Hematopoietic multipotent progenitor cell treated with erythropoietin and hydrocortisone succinate and interleukin-3 and kit ligand, for 8 days (in vitro differentiated cells): ENCODE measurements at places on chromosomes 1 and 21.
A peak's percentile ranks its signal among the peaks of the same experiment; 100 is the strongest.

DNA sequence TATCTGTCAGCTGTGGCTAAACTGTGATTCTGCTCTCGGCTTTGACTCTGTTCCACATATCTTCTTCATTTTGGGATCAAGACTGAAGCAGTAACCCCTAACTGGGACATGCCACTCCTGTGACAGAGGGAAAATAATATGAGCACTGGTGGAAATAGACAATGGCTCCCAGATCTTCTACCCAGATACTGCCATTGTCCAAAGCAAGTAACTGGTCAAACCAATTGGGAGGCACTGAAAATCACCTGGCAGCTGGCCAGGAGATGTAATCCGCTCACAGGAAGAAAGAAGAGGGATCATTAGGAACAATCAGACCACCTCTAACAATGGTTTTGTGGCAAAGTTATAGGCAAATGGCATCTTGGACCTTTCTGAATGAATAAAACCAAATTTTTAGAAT, 10.7 kb downstream of the SNX7 start:
- DNase-seq: no peak

DNA sequence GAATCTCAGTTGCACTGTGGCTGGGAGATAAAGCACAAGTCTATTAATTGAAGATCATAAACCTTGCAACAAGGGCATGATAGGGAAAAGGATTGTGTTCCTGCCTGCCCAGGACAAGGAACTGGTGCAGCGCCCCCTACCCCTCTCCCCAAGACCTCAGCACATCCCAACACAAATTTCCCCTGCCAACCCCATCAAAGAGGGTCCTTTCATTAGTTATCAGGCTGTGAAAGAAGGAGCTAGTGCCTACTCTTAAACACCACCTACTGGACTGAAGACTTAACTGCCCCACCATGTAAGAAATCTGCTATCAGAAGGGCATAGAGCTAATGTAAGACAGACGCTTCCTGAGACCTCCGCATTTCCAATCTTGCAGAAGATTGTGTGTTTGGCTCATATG, 372.6 kb downstream of the AGBL4 start:
- DNase-seq: no peak

GRCh38 chr1:198352975-198353695, 187.3 kb downstream of the ATP6V1G3 start:
- DNase-seq: no peak

DNA sequence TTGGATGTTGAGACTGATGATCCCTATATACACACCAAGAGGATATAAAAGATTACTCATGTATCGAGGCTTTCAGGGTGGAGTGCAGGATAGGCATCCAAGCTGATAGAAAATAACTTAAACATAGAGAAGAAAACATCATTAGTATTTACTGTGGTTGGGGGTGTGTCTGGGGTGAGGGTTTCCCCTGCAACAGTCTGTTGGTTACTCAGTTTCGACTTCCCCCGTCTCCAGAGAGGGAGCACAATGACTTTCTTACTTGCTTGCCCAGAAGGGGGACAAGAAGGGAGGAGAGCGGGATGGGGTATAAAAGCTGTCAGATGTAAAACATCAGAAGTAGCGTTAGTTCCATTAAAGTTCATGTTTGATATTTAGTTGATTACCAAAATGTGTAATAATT, 717.4 kb upstream of the ZP4 start:
- no peak for DNase-seq

GRCh38 chr1:159556931-159557369, 21.1 kb upstream of the OR10J5 start:
- DNase-seq: no peak

DNA sequence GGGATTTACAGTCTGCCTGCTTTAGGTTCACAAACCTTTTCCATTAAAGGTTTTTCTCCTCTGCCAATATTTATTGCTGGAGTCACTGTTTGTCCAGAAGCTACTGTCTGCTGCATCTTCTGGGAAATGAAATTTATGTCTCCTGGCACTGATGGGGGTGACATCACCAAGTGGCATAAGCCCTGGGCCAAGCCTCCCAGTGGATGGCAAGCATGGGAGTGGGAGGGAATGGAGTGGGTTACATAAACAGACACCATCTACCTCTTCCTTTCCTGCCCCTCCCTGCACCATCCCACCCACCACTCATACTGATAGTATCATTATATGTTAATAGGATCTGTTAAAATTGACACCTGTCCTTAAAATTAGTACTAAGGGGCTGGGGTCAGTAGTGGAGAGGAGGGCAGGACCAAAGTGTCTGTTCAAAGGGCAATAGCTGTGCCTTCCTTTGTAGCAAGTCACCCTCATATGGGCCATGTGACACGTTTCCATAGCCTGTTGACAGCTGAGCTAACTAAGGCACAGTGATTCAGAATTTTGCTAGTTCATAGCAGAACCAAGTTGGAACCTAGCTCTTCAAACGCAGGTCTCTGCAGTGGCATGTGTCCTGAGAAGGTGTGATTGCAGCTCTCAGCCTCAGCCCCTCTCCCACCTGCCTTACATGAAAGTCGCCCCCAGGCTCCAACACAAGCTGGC, 71.0 kb downstream of the MAB21L3 start:
- DNase-seq: no peak

- DNase-seq: no peak
Measured at GRCh38 chr1:200359610-200360163, 50.1 kb downstream of the ZNF281 start.

- no peak for DNase-seq
Measured at GRCh38 chr1:171948511-171948910, 107.2 kb downstream of the DNM3 start.

DNA sequence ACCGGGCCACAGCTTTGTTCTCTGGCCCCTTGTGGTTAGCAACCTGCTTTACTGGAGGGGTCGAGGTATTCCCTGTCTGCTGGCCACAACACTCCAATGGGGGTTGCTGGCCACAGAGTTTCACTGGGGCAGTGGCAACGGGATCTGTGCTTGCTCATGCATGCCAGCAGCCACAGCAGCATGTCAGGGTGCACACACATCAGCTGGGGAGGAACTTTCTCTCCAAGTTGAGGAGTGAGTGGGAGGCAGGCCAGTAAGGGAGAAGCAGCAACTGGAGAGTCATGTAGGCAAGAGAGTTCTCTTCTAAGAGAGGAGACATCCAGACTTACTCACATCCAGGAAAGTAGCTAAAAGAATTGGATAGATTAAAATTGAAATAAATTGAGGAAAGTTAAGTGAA, 38.0 kb downstream of the SAMD13 start:
- no peak for DNase-seq

- DNase-seq: peak; percentile 67
Measured at GRCh38 chr1:203287109-203287893, 18.0 kb upstream of the BTG2 start.

DNA sequence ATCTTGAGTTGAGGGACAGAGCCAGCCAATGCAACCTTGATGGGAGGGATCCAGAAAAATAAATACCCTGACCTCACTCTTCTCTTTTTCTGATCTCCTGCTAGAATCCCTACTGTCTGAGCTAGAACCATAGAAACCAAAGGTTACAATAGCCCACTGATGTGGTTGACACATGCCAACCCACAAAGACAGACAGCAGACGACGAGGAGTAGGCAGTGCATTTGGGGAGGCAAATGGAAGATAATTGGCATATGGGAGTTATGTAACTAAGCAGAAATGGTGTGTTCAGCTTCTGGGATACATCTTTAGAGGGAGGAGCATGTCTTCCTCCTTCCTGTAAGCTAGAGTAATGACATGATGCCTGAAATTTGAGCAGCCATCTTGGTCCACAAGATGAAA, 171.7 kb upstream of the FGGY start:
- no peak for DNase-seq

GRCh38 chr1:182617014-182617429, 12.8 kb upstream of the RGS16 start:
- DNase-seq: no peak

GRCh38 chr1:156805766-156806511, 10.7 kb downstream of the SH2D2A start:
- DNase-seq: no peak

GRCh38 chr1:243495442-243496186, 239.8 kb downstream of the SDCCAG8 start:
- DNase-seq: peak; percentile 50

DNA sequence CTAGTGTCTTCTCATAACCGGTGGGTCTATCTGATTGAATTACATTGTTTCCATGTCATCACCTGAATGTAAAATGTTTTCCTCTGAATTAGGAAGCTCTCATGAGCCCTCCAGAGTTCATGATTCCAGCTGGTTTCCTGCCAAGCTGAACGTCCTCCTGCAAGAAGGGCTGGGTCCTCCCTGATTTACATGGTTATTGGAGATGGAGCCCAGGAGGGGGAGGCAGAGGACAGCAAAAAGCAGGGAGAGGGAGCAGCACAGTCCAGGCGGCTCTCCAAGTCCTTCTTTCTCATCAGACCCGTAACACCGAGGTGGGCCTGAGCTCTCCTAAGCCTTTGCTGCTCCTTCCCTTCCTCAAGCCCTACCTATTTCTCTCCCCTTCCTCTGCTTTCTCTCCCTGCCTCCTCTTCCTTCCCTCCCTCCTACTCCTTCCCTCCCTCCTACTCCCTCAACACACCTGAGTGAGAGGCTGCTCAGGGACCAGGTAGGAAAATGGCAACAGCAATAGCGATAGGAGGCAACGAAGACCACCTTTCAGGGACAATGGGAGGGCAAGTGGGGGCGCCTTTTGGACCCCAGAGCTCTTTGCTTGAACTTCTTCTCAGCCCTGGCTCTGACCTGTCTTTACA, 265.9 kb downstream of the PRDM2 start:
- DNase-seq: peak; percentile 13

GRCh38 chr1:169741666-169742394, 8.0 kb upstream of the SELE start:
- DNase-seq: no peak

- no peak for DNase-seq
Measured at GRCh38 chr1:40795811-40796586, 12.4 kb downstream of the KCNQ4 start.

DNA sequence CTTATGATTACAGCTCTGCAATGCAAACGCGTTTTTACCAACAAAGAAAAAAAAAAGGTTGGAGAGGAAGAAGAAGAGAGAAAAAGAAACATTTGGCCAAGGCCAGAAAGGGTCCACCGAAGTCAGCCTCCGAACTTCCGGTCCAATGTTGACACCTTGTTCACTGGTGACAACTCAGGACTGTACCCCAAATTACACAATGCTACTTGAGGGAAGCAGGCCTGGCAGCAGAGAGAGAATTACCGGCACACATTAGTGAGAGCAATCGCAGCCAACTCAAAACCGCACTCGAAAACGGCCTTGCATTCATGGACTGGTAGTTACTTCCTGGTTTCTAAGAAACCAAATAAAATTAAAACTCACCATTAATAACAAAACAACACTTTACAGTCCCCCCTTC, 652.5 kb downstream of the KIF26B start:
- peak; percentile 10 for DNase-seq

DNA sequence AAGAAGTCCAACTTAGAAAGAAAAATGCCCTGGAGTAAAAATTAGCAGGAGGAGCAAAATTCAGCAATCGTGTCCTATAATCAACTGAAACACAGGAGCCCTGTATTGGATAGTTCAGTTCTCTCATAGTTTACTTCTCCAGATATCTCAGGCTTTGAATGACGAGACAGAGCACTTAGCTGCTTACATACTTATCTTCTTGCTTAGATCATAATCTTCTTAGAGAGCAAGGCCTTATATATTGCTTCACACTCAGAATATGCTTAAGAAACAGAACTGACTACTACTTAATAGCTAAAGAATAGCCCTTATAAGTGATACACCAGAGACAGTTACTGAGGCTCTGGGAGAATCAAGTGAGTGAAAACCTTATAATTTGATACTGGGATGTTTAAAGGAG, 38.9 kb downstream of the TOR3A start:
- no peak for DNase-seq

DNA sequence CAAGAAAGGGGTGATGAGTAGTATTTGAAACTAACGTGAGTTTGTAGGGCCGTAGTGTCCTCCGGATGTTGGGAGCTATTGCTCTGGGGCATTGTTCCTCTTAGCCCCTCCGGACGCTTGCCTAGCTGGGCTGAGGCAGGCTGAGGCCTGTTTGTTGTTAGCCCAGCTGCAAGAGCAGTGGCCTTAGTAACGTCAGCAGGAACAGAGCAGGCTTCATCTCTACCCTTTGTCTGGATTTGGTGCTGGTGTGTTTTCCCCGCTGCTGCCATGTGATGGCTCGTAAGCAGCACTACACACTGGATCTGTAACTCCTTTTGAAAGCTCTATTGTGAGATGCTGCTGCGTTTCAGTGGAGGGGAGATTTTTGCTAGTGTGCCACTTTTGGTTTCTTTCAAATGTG, 57.6 kb downstream of the DNM3 start:
- DNase-seq: no peak

DNA sequence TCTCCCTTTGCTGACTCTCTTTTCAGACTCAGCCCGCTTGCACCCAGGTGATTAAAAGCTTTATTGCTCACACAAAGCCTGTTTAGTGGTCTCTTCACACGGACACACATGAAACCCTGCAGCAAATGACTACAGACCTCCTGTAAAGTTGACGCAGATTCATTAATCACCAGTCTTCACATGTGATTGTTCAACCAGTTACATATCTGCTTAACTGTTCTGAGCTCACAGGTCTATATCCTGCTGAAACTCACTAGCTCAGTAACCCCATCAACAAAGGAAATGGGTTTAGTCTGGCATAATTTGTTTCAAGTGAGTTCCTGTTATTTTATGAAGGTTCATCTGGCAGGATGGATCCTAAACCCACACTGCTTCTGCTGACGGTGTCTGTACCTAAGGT, 68.4 kb upstream of the GJA8 start:
- no peak for DNase-seq

GRCh38 chr1:86731416-86731815, 27.0 kb downstream of the SH3GLB1 start:
- no peak for DNase-seq

GRCh38 chr21:44804762-44805161, 3.1 kb upstream of the UBE2G2 start:
- no peak for DNase-seq

DNA sequence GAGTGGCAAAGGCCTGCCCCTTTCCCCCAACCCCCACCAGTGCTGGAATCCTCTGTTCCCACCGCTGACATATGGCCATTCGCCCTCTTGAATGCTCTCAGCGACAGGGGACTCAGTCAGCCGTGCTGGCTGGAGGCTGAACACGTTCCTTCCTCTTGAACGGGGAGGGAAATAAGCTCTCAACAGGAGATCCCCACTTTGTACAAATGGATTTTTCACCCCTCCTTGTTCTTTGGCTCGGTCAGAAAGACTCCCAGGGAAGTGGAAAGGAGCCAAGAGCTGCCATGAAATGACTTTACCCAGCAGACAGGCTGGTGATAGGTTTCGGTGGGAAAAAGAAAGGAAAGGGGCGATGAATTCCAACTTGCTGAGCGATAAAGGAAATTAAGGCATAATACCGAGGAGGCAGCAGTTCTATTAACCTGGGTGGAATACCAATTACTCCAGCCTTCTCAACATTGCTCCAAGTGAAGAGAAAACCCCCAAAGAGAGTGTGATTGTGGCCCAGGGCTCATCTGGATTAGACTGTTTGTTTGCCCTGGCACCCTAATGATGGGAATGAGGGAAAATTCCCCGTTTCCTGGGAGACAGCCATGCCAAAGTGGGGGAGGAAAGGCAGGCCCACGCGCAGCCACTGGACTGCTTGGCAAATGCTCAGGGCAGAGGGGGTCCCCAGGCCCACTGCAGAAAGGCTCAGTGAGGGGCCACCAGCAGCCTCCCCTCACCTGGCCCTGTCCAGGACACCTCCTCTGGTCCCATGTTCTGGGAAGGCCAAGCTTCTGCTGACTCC, 23.9 kb downstream of the LRP8 start:
- DNase-seq: no peak
